ENCODE measurements at places on chromosomes 3 and 15.

DNA sequence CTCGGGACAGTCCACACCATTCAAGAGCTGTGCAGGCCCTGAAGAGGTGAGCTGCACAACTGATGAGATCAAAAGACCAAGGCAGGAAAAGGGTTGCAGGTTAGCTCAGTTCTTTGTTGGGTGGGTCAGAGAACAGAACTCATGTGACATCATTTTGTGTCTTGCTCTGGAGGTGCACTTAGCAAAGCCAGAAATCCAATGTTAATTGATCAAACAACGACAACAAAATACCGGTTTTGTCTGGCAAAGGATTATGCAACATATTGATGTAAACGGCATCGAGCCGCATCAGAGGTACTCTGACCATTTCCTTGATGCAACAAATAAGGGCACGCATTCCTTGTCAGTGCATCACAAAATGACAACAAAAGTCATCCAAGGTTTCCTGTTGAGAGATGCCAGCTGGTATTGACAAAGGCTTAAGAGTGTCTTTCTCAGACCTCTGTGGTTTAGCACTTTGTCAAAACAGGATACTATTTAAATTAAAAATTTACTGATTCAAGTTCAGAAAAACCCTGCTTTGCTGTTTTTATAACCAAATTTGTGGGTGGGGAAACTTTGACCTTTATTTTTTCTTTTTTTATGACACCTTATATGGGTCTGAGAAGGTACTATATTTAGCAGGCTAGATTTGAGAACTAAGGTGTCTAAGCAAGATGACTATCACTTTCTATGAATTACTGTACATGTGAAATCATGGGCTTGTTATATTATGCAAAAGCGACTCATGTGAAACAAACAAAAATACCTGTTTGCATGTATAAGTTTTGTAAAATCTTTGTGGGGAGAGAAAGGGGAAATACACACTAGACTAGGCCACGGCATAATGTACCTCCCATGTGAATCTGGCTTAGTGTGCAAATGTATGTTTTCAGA, 496.1 kb downstream of the FOXP1 start:
- no peak for DNase-seq

DNA sequence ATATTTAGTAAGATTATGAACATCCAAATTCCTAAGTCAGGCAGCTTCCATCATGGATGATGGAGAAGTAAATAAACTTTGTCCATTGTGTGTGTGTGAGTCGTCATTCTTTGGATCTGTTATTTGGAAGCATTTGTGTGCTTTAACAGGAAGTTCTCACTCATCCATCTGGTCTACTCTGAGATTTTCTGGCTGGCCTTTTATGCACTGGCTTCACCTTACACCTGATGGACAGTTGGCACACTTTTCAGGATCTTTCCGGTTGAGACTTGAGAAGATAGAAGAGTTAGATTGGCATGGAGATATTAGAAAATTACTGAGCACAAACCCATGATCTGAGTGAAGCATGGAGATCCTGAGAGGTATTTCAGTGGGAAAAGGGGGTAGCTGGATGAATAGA, 12.6 kb downstream of the SYNPR start:
- no peak for DNase-seq

DNA sequence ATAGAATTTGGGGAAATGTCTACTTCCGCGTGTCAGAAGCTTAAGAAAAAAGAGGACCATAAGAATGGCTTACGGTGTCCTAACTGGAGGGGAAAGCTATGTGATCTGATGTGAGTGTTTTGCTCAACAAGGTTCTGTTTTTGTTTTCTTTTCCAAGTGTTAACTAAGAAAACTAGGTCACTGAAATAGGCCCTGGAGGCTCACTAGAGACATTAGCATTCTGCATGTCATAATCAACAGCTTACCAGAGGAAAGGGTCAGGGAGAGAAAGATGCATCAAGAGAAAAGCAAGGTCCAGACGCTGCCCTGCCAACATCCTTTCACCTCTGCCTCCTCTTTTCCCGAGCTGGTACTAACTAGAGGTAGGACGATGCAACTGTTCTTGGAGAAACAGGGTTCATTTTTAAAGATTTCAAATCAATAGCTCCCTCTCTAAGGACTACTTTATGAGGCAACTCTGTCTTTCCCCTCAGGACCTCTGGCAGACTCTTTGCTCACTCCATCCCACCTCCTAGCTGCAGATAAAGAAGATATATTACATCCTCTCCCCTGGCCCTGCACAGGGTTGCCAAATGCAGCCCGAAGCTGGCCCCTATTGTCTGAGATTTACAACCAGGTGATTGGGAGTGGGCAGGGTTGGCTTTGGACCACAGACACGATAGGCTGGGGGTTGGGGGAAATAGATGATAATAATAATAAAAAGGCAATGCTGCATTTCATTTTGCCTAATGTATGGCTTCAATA, 209.9 kb upstream of the SLC2A2 start:
- DNase-seq = no peak

GRCh38 chr3:112627419-112627818, 13.5 kb downstream of the CCDC80 start:
- no peak for DNase-seq

GRCh38 chr3:4448187-4448586, 18.9 kb downstream of the SUMF1 start:
- DNase-seq = no peak

GRCh38 chr15:99686290-99686689, 46.9 kb downstream of the LYSMD4 start:
- DNase-seq = no peak

DNA sequence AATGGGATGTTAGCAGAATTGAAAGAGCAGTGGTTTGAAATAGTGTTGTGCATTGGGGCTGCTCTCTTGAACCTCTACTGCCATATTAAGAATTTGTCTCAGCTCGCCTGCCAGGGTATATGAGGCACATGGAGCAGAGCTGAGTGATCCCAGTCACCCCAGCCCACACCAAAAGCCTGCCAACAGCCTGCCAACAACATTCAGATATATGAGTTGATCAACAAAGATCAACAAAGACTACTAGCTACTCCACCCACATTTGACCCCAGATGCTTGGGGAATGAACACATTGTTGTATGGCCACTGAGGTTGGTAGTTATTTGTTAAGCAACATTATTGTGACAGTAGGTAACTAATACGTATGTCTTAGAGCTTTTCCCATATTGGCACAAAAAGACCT, 570.9 kb upstream of the IL12A start:
- DNase-seq = no peak

- no peak for DNase-seq
Measured at GRCh38 chr15:75861750-75862402, 18.6 kb downstream of the UBE2Q2 start.

DNA sequence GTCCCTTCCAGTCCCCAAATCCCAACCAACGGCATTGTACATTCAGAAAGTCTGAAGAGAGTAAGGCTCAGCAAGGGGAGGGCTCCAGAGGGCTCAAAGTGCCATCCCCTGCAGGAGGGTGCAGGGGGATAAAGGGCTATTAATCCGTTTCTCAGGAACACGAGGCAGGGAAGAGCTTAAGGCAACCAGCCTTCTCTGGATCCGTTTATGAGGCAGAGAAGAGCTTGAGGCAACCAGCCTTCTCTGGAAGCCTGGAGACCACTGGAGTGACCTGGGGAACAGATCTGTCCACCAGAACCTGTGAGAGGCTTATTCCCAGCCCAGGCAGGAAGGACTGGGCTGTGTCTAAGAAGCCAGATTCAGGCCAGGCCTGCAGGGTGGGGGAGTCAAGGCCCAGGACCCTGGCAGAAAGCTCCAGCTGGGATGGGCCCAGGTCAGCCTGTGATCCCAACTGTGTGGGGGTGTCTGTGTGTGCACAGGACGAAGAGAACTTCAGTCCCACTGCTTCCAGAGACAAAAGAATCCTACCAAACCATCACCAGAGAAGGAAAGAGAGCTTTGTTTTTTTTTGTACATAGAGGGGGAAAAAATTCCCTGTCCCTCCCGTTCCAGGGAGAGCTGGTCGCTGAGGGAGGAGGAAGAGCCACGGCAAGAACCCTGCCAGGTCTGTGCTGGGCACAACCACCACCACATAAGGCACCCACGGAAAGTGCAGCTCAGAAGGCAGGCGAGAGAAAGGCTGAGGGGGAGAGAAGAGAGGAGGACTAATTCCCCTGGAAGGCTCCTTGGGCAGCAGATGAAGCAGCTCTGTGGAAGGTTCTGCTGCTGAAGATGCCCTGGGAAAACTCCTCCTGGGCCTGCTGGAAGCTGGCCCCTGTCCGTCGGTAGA, 1.6 kb upstream of the ULK3 start:
- DNase-seq = no peak

GRCh38 chr15:39195961-39196486, 384.9 kb upstream of the THBS1 start:
- no peak for DNase-seq

GRCh38 chr3:37858742-37859141, 2.9 kb upstream of the CTDSPL start:
- DNase-seq = no peak

DNA sequence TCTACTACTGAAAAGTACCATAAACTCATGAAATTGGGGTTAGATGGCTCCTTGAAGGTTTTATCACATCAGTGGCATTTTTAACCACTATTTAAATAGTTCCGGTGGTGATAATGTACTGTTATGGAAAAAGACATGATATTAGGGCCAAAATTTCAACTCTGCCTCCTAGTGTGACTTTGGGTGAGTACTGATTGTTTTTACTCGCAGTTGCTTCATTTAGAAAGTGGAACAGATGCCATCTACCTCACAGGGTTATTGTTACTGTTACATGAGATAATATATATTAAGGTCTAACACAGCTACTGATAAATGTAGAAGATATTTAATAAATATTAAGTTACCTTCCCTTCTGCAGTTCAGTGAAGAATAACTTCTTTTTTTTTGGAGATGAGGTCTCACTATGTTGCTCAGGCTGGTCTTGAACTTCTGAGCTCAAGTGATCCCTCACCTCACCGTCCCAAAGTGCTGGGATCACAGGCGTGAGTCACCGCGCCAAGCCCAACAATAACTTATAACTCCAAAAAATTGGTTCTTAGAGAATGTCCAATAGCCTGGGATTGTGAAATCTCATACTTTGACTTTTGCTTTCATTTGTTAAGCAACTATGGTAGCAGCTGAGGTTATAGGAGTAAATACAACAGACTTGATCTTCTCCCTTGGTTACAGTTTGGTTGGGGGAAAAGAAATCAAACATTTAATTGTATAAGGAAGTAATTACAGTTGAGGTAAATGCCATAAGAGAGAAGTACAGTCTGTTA, 48.3 kb downstream of the MEF2A start:
- no peak for DNase-seq

GRCh38 chr15:66739287-66739686, 37.3 kb downstream of the SMAD6 start:
- no peak for DNase-seq

GRCh38 chr3:133106169-133106568, 68.0 kb downstream of the TMEM108 start:
- no peak for DNase-seq

DNA sequence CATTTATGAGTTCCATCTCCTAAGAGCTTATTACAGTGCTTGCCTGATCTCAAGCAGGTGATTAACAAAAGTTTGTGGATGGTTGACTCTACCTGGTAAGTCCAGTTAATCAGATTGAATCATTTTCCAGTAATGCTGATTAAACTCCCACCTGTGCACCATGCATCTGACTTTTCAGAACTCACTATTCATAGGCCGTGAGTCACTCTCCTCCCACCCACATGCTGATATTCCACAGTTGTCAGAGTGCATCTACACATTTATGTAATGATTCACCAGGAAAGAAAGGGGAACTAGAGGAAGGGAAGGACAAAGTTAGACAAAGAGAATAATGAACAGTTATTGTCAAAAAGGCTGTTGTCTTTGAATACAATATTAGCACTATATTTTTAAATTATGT, 106.2 kb upstream of the UBE3A start:
- DNase-seq = no peak

DNA sequence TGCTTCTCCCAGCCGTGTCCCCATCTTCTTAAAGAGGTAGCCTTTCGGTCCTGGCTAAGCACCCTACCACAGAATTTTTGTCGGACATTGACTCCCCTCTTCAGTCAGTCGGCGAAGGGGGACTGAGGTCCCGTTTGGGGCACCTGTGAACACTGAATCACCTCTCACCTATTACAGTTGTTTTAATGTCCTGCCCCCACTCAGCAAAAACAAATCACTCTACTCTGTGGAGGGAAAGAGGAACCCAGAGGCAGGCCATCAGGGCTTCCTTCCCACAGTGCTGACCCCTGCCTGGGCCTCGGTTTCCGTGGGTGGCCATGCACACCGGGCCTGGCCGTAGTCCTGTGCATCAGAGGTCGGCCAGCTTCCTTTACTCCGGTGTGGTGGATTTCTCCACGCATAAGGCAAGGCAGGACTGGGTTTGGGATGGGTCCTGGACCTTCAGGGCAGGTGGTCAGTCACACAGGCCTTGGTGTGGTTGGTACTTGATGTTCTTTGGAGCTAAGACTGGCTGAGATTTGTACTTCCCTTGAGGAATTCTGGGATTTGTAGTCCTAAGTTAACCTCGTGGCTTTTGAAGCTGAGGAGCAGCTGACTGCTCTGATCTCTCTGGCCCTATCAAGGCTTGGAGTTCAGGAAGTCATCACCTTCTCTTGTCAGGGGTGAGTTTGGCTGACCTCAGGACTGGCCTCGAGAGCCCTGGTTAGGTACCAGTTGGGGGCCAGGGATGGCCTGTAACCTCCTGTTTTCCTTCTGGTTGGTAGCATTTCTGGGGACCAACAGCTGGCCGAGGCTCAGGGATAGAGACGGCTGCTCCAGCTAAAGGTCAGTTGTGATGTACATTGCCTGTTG, 627 bp upstream of the FAM131A start:
- no peak for DNase-seq

GRCh38 chr3:185737020-185737419, 87.8 kb downstream of the IGF2BP2 start:
- DNase-seq = no peak

GRCh38 chr15:27097506-27097905, 126.5 kb downstream of the GABRG3 start:
- DNase-seq = no peak

DNA sequence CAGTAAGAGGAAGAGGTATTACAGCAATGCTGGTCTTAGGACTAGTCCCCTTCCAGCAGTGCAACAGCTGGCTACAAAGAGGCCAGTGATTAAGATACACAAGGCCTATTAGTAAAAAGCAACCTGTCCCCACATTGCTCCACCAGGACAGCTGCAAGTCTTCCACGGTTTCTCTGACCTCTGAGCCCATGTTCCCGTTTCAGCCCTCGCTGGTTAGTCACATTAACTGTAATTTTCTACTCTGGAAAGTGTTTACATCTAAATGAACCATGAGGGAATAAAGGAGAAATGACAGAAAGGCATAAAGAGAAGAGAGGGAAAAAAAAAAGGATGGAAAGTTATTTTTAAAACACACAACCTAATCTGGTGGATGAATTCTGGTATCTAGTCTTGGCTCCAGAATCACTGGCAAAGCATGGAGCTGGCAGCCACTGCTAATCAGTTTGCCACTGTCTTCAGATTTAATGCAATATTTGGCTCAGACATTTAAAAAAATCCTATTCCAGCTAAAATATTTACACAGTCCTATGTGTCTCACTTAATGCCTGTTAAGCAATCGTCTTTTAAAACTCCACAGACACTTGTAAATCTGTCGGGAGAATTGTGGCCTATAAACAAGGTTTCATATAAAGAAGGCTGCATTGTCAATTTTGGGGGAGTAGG, 154.9 kb downstream of the GREM1 start:
- no peak for DNase-seq
